ENCODE measurements at places on chromosomes 2 and 18.

DNA sequence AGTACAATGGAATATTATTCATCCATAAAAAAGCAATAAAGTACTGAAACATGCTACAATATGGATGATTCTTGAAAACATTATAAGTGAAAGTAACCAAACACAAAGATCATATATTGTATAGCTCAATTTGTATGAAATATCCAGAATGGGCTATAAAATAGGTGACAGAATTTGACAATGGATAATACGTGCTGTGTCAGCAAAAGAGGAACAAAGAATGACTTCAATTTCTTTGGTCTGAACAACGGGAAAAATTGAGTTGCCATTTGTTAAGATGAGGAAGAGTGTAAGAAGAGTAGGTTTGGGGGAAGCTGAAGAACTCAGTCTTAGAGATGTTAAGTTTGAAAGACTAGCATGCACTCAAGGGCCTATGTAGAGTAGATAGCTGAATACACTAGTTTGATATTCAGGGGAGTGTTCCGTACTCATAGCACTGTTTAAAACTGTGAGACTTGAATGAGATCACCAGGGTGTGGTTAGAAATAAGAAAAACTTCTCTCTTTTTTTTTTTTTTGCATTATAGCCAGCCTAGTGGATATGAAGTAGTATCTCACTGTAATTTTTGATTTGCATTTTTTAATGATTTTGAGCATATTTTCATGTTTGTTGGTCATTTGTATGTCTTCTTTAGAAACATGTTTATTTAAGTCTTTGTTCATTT is 213.6 kb downstream of the NR4A2 start:
- no peaks in the 10 kb centered on the region for H3K36me3 ChIP-seq
- no peak overlapping the region for H3K4me3 ChIP-seq
- H3K27me3 ChIP-seq: no peaks in the 10 kb centered on the region

DNA sequence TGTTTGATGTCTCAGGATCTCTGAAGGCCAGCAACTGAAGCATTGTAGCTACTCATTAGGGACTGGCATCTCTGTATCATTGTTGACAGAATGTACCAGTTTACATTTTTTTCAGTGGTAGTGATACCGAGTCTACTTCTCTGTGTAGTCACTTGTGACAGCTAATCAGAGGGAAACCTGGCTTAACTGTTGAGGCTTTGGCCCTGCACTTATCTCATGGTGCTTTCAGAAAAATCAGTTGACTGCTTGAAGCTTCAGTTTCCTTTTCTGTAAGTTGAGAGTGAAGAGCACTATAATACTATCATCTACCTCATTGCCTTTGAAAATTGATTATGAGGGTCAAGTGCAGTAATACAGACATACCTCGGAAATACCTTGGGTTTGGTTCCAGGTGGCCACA is 90.0 kb downstream of the COMMD1 start:
- no peaks in the 10 kb centered on the region for H3K27me3 ChIP-seq
- no peak for DNase-seq
- H3K4me3 ChIP-seq: no peak overlapping the region
- H3K27ac ChIP-seq: no peak overlapping the region

DNA sequence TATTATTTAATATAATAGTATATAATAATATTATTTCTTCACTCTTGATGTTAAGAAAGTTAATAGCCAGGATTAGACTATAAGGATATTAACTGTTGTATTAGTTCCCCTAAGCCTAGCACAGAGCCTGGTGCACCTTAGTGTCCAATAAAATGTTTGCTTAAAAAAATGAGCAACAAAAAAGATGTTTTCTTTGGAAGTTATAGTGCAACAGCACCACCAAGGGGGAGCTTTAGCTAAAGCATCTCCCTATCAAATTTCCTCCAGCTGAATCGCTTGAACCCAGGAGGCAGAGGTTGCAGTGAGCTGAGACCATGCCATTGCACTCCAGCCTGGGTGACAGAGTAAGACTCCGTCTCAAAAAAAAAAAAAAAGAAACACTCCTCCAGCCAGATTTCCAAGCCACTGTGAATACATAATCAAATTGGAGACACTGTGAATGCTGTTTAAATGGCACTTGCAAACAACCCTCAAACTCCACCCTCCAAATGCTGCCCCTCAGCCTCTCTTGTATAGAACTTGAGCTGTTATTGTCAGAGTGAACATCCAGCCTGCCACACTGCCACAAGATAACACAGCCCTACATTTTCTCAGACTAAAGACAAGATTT is 221.9 kb downstream of the DYM start:
- no peaks in the 10 kb centered on the region for H3K27me3 ChIP-seq
- H3K36me3 ChIP-seq: no peaks in the 10 kb centered on the region
- no peak overlapping the region for H3K4me3 ChIP-seq

DNA sequence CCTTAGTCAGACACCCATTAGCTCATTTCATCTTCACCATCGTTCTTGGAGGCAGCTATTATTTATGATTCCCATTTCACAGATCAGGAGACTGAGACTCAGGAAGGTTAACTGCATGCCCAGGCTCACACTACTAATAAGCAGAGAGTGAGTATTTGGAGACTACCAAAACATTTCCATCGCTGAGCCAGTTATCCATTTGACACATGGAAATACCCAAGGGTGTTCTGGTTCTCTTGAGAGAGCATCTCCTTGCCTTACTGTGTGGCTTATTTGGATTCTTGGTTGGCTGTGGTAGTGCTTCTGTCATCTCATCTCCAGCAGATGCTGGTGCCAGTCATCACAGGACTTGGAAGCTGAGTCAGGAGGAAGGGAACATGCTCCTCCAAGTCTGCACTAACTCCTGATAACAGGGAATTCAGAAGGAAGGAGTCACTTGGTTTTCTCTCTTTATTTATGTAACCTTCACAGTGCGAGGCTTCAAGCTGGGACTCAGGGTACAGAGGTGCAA is 55.2 kb downstream of the RASGRP3 start:
- no peak overlapping the region for H3K4me3 ChIP-seq
- H3K27me3 ChIP-seq: no peaks in the 10 kb centered on the region
- H3K4me1 ChIP-seq: no peaks in the 10 kb centered on the region
- no peak for DNase-seq

- H3K36me3 ChIP-seq: 0 out of 2 replicates have a peak, but pooled peaks cover 4% of the 10 kb centered on the region
- H3K27me3 ChIP-seq: no peaks in the 10 kb centered on the region
- DNase-seq: no peak
- H3K4me3 ChIP-seq: no peak overlapping the region
- no peak overlapping the region for H3K27ac ChIP-seq
- peaks cover 15% of the 10 kb centered on the region for H3K4me1 ChIP-seq
Measured at GRCh38 chr2:121476684-121477083, 54.0 kb upstream of the RNU4ATAC start.

DNA sequence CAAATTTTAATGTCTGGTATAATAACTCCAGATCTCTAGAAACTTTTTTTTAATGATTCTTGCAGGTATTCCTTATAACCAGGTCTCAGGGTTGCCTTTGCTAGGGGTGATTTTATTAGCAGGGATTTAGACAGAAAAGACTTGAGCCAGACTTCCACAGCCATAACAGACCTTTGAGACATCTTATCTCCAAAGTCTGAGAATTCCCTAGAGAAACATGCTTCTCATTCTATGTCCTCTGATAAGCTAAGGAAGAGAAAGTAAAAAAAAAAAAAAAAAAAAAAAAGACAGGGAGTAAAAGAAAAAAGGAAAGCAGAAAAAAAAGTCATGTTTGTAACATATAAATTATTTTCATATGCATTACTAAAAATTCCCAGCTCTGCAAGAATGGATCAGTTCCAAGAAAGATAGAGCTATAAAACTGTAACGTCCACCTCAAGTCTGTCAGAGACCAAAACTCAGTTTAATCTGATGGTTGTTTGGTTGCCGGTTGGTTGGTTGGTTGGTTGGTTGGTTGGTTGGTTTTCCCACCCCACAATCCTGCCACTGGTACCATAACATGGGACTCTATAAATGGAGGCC is 153.8 kb downstream of the COL6A3 start:
- H3K4me1 ChIP-seq: peaks cover 13% of the 10 kb centered on the region
- H3K36me3 ChIP-seq: no peaks in the 10 kb centered on the region
- no peak overlapping the region for H3K4me3 ChIP-seq
- no peak for DNase-seq

GRCh38 chr2:211141646-211142045 is 585.2 kb downstream of the CPS1 start:
- no peaks in the 10 kb centered on the region for H3K36me3 ChIP-seq
- H3K4me1 ChIP-seq: no peaks in the 10 kb centered on the region
- H3K27ac ChIP-seq: no peak overlapping the region
- no peaks in the 10 kb centered on the region for H3K27me3 ChIP-seq
- no peak for DNase-seq
- no peak overlapping the region for H3K4me3 ChIP-seq

GRCh38 chr2:217451666-217452065 is 551.1 kb downstream of the TNS1 start:
- peak; percentile 57 for DNase-seq
- no peaks in the 10 kb centered on the region for H3K36me3 ChIP-seq
- H3K27me3 ChIP-seq: no peaks in the 10 kb centered on the region
- H3K4me1 ChIP-seq: peaks cover 18% of the 10 kb centered on the region
- H3K4me3 ChIP-seq: no peak overlapping the region
- H3K27ac ChIP-seq: peak overlapping the region; percentile 58

DNA sequence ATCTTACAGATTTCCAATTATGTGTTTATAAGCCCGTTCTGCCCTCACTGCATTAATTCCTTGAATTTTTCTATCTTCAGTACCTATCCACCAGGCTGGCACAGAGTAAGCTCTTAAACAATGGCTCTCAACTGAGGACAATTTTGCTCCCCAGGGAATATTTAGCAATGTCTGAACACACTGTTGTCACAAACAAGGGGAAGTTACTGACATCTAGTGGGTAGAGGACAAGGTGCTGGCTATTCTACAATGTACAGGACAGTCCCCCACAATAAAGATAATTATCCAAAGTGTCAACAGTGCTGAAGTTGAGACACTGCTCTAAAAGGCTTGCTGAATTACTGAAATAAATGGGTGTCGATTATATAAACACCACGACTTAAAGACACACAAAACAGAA is 5.0 kb downstream of the NDUFS1 start:
- H3K4me3 ChIP-seq: no peak overlapping the region
- DNase-seq: no peak
- no peaks in the 10 kb centered on the region for H3K27me3 ChIP-seq
- no peaks in the 10 kb centered on the region for H3K36me3 ChIP-seq
- no peak overlapping the region for H3K27ac ChIP-seq
